Thoracic aorta (tissue), 2 donors: ENCODE measurements at places on chromosomes 5 and 9.

DNA sequence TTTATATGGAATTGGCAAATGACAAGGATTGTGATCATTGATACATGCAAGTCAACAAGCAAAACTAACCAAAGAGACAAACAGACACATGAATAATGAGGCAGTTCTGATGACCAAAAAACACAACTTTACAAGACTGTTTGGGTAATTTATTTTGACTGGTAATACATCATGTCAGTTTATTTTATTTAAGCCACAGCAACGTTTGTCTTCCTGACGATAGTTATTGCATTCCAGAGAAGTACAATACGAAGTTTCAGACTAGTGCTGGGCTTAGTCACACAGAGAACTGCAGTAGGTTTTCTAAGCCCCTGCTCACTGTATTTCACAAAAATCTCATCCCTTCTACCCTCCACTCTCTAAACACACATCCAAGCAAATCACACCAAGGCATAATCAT, 514.2 kb downstream of the RAB3C start:
- no peak for DNase-seq

- peak; percentile 52 for DNase-seq
Observed at GRCh38 chr5:169300468-169301385, at the start of gene SLIT3. TSS of gene SLIT3 (minus strand) at chr5:169301139. CDS start at chr5:169300709, 430 bp downstream.

DNA sequence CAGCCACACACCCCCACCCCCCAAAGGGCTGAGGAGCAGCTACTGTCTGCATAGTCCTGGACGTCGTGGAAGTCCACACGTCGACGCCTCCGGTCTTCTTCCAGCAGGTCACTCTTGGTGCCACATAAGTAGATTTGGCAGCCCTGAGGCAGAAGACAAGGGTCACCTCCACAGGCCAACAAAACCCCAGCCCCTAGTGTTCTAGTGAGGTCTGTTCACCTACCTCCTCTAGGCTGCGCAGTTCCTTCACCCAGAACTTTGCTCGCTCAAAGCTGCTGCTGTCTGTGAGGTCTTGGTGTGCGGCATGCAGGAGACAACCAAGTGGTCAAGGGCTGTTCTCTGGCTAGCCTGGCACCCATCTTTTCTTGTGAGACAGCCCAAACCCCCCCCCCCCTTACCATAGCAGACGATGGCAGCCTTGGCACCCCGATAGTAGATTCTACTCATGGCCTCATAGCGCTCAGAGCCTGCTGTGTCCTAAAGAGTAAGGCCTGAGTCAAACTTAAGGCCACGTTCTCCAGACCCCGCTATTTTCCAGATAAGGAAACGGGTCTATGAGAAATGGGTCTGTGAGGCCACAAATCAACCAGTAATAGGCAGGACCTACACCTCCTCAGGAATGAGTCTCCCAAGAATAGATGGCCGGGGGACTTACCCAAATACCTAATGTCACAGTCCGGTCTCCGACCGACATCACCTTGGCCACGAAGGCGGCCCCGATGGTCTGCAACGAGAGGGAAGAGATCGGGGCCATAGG, 987 bp downstream of the RAB24 start:
- DNase-seq, result no peak

DNA sequence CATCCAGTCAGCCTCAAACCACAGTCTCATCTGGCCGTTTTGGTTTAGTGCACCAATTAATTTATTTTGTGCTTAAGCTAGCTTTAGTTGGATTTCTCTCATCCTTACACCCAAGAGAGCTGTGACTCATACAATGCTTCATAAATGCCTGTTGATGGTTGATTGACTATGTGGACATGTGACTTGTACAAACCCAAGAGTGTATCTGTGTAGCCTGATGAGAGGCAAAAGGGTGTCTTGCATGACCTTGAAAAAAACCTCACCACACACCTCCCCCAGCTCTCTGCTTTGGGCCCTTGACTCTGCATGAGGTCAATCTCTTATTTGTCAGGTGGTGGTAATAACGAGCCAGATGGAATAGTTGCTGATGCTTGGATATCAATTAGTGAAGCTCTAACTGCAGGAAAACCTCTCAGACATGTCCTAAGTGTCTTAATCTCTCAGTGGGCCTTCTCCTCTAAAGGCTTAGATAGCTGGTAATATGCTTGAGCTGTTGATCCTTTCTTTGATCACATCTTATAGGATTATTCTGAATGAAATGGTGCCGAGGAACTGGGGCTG, 10.6 kb upstream of the GLRA1 start:
- DNase-seq, result no peak

DNA sequence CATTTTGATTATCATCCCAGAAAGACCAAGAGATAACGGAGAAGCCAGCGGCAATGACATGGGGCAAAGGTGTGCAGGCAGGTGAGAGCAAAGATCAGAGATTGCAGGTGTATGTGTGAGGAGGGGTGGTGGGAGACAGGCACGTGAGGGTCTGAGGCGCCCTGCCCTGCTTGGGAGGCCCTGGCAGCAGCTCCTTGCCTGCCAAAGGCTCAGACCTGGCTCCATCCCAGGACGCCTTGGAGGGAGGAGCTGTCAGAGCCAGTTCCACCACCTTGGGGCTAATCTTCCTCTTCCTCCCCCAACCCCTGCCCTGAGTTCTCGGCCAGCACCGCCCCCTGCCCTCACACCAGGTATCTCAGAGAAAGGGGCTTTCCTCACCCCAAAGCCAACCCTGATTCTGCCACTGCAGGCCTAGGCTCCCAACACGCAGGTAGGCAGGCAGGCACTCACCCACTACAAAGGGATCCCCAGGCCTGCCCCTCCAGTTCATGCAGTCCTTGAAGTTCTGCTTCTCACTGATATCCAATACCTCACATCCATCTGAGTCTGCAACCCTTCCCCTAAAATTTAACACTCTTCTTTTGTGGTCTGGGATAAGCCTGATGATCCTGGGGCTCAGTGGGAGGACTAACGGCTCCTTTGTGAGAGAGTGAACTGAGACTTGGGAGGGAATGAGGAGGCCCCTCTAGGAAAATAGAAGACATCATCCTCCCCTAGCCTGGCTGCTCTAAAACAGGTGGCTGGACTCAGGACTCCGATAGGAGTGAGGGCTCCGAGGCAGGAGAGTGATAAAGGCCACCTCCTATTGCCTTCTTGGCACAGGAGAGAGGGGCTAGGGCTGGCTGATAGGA, 1.8 kb downstream of the AQP3 start:
- no peak for DNase-seq

DNA sequence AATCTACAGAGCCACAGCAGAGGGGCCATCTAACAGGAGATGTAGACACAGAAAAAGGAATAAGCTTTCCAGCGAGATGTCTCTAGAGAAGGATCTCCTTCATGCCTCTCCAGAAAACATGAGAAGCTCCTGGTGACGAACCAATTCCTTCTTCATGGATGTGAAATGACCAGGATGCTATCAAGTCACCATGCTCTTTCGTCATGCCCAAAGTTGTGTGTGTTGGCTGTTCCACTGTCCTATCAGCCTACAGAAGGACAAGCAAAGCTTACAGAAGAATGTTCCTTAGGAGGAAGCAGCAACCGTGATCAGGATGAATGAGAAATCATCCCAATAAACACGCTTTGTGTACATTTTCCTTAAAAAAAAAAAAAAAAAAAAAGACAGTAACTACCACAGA, 54.4 kb downstream of the ALDH7A1 start:
- no peak for DNase-seq

DNA sequence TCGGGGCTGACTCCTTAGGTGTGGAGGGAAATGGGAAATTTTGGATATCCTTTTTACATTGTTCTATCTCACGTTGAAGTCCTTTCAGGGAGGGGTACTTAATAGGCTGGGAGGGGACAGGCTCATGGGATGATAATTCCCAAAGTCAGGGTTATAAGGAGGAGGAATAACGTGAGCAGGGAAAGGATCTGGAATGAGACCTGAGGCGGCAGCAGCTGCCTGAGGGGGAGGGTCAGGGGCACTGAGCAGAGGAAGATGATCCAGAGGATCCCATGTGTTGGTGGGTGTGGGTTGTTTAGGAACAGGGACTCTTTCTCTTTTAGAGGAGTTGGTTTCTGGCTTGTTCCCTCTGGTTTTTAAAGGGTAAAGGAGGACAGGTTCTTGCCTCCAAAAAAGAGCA, 18.7 kb downstream of the IFT74 start:
- DNase-seq, result no peak

DNA sequence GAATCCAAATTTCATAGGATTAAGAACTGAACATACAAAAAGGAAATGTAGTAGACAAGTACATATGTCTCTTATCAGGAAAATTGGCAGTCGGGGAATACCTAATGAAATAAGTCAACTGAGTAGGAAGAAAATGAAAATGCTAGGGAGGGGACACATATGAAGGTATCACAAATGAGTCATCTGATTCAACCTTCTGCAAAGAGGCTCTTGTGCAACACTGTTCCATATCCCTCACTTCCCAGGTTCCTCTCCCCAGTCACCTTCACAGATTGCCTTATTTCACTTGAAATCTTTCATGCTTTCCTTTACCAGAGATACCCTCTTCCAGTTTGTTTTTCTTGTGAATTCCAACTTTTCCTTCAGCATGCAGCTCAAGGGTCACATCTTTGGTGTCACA, 139.0 kb downstream of the RFX3 start:
- no peak for DNase-seq

DNA sequence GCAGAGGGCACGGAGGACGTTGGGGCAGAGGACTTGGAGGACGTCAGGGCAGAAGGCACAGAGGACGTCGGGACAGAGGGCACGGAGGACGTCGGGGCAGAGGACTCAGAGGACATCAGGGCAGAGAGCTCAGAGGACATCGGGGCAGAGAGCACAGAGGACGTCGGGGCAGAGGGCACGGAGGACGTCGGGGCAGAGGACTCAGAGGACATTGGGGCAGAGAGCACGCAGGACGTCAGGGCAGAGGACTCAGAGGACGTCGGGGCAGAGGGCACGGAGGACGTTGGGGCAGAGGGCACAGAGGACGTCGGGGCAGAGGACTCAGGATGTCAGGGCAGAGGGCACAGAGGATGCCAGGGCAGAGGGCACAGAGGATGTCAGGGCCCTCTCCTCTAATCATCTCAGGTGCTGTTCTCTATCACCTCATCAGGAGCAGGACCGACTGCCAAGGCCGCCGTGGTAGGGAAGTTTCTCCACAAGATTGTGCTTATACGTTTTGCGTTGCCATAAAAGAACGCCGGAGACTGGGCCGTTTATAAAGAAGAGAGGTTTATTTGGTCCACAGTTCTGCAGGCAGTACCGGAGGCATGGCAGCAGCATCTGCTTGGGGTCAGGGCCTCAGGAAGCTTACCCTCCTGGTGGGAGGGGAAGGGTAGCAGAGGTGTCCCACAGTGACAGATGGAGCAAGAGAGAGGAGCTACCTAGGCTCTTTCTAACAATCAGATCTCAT, 29.4 kb upstream of the ADAMTS2 start:
- no peak for DNase-seq

GRCh38 chr9:130987738-130988399, 21.1 kb upstream of the LAMC3 start:
- no peak for DNase-seq

DNA sequence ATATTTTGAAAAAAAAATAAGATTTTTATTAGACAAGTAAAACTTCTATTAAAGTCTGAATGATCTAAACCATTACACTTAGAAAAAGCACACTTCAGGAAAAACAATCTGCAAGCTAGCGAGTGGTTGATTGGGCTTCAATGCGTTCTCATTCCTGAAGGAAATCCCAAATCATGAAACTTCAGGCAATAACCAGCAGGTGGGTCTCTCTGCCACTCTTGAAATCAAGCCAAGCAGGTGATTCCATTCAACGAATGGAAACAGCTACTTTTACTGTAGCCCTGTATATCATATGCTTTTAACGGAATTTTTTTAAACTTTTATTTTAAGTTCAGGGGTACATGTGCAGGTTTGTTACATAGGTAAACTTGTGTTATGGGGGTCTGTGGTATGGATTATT, 234.5 kb upstream of the TRPM3 start:
- DNase-seq, result no peak

DNA sequence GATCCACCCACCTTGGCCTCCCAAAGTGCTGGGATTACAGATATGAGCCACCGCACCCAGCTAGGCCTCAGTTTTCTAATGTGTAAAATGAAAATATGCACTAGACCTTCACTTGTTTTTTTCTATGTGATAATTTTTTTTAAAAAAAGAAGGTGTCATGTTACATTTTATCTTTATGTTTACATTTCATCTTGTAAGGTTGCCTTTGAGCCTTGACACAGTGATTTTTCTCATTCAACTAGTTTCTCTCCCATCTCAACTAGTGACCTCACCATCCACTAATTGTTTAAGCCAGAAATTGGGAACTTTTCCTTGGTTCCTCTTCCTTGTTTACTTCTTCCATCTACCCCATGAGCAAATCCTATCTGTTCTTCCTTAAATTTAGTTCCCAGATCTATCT, 21.5 kb downstream of the TMC1 start:
- no peak for DNase-seq

GRCh38 chr5:43769571-43770355, 166.8 kb downstream of the NNT start:
- DNase-seq, result no peak

DNA sequence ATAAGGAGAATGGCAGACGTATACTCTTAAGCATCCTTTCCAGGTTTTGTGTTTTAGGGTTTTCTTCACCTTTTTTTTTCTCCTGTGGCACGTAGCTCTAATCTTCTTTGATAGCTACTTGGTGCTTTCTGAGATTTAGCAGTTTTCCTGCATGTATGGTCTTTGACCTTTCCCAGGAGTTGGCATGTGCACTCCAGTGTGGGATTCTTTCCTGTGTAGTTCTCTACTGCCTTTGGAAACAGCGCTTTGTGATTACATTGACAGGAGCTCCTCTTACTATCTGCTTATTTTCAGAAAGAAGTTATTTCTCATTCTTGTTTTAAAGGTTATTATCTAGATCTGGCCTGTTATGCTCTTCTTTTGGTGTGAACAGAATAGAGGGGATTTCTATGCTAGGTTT, 65.5 kb downstream of the UNC13B start:
- DNase-seq, result no peak

DNA sequence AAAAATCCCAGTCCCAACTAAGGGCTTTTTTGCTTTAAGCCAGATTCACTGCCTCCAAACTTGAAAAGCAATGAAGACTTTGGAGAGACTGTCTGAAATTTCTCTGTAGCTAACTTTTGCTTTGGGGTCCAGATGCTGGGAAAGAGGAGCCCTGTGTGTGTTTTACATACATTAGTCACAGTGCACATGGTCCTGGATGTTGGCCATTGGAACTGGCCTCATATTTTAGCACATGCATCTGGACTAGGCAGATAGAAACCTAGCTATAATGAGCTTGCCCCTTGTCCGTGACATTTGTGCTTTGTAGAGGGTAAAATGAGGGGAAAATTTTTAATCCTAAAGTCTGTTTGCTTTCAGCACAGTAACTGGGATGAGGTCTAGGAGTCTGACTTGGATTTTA, 421.7 kb downstream of the CDK5RAP2 start:
- DNase-seq, result no peak

- no peak for DNase-seq
Observed at GRCh38 chr5:80206282-80206681, 49.6 kb downstream of the SERINC5 start.

- DNase-seq, result no peak
Observed at GRCh38 chr5:146447734-146448380, 724 bp downstream of the TCERG1 start.
